ENCODE measurements at places on chromosomes 11 and 22.

GRCh38 chr11:130721023-130721681 is 195.1 kb downstream of the SNX19 start:
- DNase-seq: no peak

DNA sequence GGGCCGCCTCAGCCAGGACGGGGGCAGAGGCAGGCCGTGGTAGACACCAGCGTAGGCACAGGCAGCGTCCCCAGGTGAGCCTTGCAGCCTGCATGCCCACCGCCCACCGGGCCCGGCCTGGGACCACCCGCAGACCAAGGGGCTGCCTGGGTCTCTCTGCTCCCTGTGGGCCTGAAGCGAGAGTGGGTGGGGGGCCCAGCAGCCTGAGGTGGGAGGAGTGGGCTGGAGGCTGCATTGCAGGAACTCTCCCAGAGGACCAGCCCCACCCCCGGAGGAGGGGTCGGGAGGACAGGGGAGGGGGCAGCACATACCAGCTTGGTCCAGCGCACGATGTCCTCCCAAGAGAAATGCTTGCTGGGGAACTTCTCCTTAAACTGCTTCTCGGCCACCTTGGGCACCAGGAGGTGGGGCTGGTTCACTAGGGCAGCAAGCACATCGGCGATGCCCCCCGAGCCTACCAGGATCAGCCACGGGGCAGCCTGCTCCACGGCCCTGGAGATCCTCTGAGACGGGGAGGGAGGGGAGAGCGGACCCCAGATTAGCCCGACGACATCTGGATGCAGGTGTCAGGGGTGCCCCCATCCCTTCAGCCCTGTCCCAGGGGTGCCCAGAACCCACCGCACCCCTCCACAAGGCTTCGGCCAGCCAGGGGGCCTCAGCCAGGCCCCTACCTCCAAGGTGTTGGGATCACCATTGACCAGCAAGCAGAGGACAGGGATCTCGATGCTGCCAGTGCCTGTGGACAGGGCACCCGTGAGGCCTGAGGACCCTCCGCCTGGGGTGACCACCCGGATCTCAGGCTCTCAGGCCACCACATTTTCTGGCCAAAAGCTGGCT is 17.5 kb downstream of the TSSC4 start:
- no peak for DNase-seq

DNA sequence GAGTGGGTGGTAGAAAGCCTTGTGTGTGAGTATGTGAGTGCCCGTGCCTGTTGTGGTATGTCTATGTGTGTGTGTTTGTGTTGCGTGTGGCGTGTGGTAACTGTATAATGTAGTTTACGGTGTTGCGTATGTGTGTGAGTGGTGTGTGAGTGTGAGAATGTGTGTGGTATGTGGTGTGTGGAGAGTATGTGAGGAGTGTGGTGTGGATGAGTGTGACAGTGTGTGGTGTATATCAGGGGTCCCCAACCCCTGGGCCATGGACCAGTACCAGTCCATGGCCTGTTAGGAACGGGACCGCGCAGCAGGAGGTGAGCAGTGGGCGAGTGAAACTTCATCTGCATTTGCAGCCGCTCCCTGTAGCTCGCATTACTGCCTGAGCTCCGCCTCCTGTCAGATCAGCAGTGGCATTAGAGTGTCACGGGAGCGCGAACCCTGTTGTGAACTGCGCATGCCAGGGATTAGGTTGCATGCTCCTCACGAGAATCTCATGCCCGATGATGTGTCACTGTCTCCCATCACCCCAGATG is 5.7 kb downstream of the UPK3A start:
- DNase-seq: no peak

DNA sequence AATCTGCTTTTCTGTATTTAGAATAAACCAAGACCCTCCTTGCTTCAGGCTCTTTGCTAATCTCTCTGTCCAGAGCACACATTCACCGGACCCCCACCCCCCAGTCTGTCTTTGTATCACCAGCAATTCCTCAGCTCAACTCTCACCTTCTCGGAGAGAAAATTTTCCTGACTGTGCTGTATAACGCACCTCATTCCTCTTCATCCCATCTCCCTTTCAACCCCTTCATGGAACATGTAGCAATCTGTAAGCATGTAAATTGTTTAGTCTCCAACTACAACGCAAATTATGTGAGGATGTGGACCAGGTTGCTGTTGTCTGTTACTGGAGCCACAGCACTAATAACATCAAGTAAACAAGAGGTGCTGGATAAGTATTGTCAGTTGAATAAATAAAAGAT is 349.8 kb downstream of the DCDC1 start:
- DNase-seq: no peak

GRCh38 chr11:456533-456932 is 6.5 kb downstream of the PTDSS2 start:
- no peak for DNase-seq

DNA sequence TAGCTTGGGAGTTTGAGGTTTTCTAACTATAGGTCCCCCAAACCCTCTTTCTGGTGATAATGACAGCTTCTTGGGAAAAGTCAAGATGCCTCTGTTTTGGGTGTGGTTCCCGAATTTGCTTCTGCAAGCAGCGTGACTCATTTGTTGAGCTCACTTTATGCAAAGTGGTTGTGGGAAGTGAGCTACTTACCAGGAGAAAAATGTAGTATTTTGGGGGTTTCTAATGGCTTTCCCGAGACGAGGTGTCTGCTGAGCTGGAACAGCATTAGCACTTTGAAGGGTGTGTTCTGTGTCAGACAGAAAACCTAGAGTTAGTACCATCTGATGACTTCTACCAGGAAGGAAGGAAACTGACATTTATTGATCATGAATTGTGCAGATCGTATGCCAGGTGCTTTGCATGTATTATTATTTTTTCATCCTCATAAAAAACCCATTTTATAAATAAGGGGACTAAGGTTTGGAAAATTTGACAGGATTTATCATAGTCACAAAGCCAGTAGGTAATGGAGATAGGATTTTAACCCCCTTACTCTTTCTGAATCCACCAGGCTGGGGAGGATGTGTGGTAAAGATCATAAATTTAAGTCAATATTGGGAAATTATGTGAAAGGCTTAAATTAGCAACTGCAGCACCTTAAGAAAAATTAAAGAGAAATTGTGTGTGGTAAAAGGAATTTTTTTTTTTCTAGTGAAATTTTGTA is 108.8 kb upstream of the CD44 start:
- DNase-seq: no peak

Measured in ureter (tissue), 1 donor.